ENCODE measurements at places on chromosomes 7 and 10.

DNA sequence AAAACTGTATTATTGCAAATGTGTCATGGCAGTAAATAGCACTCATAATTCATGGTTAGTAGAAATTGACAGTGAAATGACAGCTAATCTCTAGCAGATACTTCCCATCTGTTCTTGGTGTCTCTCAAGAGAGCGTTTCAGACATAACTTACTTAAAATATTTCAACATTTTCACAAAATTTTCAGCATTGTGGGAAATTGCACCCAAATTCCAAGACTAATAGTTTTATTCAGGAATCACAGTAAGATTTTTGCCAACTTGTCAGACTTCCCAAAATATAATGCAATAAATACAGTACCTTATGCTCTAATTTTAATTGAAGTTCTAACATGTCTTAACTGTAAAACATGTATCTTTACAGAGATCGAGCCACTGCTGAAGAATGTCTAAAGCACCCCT is 41.2 kb downstream of the STK17A start:
- DNase-seq = no peak

DNA sequence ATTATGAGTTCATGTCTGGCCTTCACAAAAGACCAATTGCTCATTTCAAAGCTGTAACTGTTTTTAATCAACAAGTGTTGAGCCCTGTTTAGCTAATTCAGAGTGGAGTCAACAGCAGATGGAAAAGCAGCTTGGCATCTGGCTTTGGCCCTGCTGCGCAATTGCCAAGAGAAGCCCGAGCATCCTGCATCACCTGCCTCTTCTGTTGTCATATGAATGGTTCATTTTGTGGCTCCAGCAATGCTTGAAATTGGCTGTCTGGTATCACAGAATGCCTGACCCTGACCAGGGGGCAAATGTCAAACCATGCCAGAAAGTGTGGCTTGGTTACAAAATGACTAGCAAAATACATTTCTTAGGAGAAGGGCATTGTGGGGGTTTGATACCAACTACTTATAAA is 296.5 kb upstream of the PHF14 start:
- DNase-seq = no peak

DNA sequence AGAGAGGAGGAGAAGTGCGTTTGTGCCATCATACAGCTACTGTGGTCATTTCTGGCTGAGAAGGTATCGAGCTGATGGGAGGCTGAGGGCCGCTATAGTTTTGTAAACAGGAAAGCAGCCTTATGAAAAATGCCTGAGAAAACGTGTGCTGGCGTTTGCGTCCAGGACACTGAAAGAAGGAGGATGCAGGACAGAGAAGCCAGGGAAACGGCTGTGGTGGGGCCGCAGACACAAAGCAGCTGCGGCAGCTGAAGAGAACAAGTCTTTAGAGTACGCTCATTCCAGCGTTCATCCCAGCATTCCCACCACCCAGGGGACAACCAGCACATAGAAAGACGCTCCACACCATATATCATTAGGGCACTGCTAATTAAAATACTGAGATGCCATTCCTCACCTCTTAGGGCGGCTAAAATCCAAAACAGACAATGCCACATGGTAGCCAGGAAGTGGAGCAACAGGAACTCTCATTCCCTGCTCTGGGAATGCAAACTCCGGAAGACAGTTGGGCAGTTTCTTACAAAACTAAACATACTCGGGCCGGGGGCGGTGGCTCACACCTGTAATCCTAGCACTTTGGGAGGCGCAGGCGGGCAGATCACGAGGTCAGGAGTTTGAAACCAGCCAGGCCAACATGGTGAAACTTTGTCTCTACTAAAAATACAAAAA is 18.4 kb downstream of the GNA12 start:
- no peak for DNase-seq

DNA sequence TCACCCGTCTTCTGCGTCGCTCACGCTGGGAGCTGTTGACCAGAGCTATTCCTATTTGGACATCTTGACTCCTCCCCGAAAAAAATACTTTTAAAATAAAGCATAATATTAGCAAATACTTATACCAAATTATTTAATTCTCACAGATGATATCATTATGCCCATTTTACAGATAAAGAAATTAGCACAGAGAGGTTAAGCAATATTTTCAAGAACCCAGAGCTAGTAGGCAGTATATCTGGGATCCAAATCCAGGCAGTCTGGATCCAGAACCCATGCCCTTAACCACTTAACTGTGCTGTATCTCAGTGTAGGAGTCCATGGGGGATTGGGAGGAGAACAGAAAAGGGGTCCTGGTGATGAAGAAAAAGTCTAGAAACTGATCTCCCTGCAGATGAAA is 6.1 kb downstream of the IQUB start:
- DNase-seq = no peak

DNA sequence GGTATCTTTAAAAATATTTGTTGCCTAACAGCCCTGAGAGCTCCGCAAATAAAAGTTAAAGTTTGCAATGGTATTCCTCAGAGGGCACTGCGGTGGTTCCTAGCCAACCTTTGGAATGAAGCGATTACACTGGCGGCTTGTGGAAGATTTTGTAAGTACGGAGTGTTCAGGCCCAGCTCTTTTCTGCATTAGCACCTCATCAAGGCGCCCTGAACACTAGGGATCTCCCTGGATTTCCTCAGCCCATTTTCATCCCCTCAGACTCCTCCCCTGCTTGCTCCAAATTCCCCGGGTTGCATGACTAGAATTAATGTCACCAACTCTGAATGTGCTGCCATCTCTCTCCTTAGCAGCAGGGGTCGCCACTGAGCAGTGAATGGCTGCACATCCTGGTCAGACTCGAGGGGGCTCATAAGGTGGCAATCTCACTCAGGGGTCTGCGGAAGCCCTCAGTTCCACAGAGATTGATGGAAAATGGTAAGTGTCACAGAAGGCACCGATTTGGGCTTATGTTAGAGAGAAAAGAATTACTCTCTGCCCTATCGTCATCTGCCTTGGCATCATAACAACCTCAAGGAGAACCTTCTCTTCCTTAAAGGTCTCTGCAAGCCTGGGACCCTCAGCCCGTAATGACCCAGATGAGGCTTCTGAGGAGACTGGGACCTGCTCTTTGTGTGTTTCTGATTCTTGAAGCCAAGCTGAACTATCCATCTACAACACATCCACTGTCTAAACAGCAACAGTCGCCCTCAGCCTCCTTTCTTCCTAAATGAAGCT is 262.8 kb upstream of the AOAH start:
- DNase-seq = no peak

DNA sequence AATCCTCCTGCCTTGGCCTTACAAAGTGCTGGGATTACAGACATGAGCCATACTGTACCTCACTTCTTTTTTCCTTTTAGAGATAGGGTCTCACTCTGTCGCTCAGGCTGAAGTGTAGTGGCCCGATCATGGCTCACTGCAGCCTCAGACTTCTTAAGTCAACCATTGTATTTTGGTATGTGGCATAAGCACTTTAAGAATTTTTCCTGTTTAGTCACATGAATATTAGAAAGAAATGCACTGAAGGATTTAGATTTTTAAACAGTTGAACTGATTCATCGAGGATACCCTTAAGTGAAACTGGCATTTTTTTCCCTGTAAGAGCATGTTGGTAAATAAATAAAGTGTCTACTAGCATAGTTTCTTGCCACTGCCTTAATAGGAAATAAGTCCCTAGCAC is 319.3 kb upstream of the CACNA2D1 start:
- no peak for DNase-seq

GRCh38 chr7:55060636-55061022 is 41.8 kb downstream of the EGFR start:
- no peak for DNase-seq

- DNase-seq = no peak
These were observed 112.7 kb downstream of the RBM20 start for GRCh38 chr10:110756876-110757275.

GRCh38 chr7:34747867-34748727 is 90.1 kb downstream of the NPSR1 start:
- peak; percentile 73 for DNase-seq

DNA sequence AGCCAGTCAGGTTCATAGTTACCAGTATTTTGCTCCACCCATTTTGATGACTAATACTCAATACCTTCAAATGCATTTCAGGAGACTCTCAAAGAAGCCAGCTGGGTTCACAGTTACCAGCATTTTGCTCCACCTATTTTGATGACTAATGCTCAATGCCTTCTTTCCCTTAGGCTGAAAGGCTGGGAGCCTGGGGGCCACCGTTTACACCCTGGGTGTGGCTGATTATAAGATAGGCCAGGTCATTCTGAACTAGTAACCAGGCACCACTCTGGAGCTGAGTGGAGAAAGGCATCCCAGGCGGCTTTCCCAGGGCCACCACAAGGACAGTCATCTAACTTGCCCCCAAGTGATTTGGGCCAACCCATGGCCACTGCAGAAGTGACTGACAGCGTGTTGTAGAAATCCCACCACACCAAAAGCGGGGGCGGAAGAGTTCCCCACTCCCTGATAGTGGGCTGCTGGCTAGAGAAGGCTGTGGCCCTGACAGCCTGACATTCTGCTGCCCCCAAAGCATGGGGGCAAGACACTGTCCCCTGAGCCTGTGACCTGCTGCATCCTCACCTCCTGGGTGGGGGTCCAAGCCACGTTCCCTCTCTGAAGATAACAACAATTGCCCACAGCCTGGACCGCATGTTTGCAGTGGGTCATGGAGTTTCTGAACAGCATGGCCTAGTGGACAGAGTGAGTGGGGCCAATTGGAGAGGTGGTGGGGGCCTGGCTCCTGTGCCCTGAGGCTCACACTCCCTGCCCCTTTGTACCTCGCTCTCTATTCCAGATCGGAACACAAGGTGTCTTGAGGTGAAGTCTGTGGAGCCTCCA is 23.0 kb upstream of the ZNF488 start:
- DNase-seq = peak; percentile 81

GRCh38 chr10:3336673-3337293 is 164.2 kb upstream of the PITRM1 start:
- DNase-seq = no peak

DNA sequence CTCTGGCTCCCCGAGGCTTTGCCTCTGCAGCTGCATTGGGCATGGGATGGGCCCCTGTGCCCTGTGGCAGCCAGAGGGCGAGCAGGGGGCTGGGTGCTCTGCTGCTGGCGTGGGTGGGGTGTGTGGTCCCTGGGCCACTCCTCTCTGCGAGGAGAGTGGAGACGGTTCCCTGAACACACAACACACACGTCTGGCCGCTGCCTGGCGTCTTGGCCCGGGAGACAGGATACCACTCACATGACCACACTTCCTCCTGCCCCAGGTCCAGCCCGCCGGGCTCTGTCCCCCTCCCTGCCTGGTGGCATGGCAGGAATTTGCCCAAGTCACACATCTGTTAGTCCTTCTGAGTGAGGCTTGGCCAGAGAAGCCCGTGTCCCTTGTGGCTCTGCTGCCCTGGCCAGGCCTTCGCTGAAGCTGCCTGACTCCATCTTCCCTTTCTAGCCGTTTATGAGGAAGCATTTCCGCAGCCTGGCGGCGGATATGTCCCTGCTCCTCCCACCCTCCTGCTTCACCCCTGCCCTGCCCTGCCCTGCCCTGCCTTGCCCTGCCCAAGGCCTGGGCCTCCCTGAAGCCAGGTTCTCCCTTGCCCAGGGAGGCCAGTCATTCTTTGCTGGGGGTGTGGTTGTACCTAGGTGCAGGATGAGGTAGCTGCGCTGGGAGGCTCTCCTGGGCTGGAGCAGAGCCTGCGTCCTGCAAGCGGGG is 3.0 kb downstream of the BRI3 start:
- peak; percentile 66 for DNase-seq

GRCh38 chr10:65319493-65319892 is 1606.3 kb upstream of the LRRTM3 start:
- DNase-seq = no peak

GRCh38 chr7:133784486-133785001 is 342.6 kb upstream of the LRGUK start:
- DNase-seq = no peak

GRCh38 chr7:1340031-1340430 is 107.4 kb downstream of the UNCX start:
- DNase-seq = no peak

- no peak for DNase-seq
These were observed 141.6 kb upstream of the TCERG1L start for GRCh38 chr10:131452926-131453720.

GRCh38 chr7:80622541-80622940 is 15.9 kb upstream of the CD36 start:
- no peak for DNase-seq

GRCh38 chr10:44975431-44976331 is 2.9 kb downstream of the DEPP1 start:
- DNase-seq = peak; percentile 83

GRCh38 chr7:130650611-130651120 is 17.9 kb downstream of the COPG2 start:
- no peak for DNase-seq

GRCh38 chr10:44939691-44940401 is 19.8 kb upstream of the RASSF4 start:
- no peak for DNase-seq

- DNase-seq = no peak
These were observed 117.2 kb downstream of the MYOF start for GRCh38 chr10:93364966-93365365.

GRCh38 chr7:158486919-158487318 is 100.7 kb downstream of the PTPRN2 start:
- no peak for DNase-seq

GRCh38 chr10:13091801-13092200 is 8.2 kb upstream of the OPTN start:
- DNase-seq = no peak

All from kidney glomerular epithelial cell (primary cell).